Stimulated activated CD8-positive, alpha-beta memory T cell treated with anti-CD3 and anti-CD28 coated beads, Interleukin-2, amount 100 ng/mL, for 48 hours (primary cell): ENCODE measurements at places on chromosomes 5 and 9.

- no peak for DNase-seq
These were observed 43.9 kb downstream of the FYB1 start for GRCh38 chr5:39175273-39175955.

DNA sequence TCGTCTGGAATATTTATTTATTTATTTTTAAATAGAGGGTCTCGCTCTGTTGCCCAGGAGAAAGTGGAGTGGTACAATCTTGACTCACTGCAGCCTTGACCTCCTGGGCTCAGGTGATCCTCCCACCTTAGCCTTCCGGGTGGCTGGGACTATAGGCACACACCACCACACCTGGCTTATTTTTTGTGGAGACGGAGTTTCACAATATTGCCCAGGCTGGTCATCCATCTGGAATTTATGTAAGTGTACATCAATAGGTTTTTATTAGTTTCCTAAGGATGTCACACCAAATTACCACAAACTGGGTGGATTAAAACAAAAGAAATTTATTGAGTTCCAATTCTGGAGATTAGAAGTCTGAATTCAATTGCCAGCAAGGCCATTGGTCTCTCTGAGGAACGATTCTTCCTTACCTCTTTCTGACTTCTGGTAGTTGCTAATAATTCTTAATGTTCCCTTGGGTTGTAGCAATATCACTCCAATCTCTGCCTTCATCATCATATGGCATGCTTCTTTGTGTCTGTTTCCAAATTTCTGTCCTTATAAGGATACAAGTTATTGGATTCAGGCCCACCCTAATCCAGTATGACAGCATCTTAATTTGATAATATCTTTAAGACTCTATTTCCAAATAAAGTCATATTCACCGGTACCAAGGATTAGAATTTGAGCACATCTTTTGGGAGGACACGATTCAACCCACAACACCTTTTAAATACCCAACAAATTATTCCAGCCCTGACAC lies 16.3 kb upstream of the RAD23B start:
- no peak for DNase-seq

DNA sequence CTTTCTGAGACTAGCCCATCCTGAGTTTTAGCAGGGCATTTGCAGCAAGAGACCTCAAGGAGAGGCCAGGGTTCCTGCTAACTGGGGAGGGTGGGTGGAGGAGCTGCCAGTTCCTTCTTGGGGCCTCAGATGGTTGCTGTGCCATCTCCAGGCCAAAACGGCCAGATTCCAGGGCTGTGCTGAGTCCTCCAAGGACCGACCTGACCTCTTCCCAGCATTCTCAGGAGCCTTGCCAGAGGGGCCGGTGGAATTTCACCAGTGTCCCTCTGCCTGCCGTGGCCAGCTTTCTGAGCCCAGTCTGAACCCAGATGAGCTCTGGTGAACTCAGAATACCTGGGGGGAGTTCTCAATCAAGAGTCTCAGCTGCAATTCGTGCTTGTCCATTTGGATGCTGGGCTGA lies 54.3 kb downstream of the TSTD2 start:
- DNase-seq = no peak

DNA sequence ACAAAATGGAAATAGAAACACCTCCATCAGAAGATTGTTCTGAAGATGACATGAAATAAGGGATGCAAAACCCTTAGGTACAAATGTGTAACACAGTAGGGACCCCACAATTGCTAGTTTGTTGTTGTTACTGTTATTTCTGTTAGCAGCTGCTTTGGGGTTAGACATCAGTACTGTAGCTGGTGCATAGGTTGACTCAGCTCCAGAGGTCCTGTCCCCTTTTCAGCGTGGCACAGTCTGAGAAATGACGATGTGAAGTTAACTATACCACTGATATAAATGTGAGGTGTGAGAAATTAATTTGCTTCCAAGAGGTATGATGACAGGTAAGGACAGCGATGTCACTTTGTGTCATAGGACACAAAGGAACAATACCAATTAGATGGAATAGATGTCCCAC lies 384.6 kb upstream of the KLF4 start:
- DNase-seq = no peak

DNA sequence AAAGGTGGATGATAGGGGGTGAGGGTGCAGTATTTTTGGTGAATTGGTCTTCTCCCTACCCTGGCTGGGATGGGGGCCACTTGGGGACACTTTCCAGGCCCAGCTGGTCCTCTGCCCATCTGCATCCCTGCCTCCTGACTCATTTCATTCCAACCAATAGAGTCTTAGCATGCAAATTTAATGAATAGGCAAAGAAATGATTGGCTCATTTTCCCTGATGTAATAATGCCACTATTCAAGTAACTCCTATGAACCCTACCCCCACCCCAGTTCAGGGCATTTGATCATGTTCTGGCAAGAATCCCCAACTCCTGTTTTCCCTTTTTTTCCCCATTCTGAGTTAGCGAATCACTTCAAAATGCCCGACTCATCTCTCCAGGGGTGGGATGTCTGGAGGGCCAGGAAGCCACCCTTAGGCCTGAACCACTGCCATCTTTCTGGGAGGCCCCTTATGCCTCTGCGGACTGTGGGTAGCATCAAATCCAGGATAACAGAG lies 56.7 kb downstream of the PCDH1 start:
- DNase-seq = no peak

GRCh38 chr9:94281101-94281500 lies 22.0 kb downstream of the ZNF169 start:
- no peak for DNase-seq

DNA sequence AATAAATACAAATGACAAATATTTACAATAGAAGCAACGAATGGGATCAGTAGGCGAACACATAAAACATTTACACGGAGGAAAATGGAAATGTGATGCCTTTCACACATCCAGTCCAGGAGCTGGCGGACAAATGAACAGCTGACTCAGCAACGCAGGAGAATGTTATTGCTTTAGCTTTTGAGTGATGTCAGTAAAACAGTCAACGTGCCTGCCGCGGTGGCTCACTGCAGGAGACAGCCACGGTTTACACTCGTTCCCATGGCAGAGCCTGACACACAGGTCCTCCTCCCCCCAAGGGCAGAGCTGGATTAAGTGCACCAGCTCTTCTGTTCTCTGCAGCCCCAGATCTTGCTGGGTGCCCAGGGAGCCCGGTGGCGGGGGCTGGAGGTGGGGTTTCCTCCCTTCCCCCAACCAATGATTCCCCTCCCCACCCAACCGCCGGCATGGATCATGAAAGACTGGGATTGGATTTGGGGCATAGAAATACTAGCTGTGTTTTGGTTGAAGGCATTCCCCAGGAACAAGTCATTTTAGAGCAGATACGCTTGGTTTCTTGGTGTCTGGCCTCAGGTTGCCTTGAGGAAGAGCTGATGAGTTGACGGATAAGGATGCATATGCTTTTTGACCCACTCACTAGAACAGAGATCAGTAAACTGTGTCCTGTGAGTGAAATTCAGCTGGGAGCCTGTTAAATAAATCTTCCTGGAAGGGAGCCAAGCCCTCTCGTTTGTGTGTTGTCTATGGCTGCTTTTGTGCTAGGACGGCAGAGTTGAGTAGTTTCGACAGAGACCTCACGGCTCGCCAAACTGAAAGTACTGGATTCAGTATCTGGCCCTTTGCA lies 12.5 kb downstream of the STC2 start:
- no peak for DNase-seq
